ENCODE measurements at places on chromosomes 5 and 9.

DNA sequence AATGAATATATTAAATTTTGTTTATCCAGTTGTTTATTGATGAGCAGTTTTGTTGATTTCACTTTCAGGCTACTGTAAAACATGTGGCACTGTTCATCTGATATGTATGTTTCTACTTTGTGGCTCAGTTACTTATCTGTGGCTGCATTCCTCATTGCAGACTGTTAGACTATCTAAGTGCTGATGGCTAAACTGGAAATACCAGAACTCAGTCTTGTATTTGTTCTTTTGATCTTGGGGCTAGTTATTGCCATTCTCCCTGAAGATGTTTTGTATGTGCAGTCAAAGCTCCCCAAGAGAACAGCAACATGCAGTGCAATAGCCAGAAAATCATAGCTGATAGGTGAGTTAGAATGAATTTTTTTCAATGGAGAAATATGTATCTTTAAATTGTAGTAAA is 162.2 kb downstream of the GADD45G start:
- DNase-seq, result no peak

GRCh38 chr5:17829456-17829855 is 195.2 kb downstream of the TAF11L14 start:
- DNase-seq, result no peak

GRCh38 chr9:108885643-108886348 is 23.7 kb downstream of the ACTL7A start:
- peak; percentile 90 for DNase-seq

- DNase-seq, result no peak
Measured at GRCh38 chr5:157193699-157194424, 13.2 kb downstream of the ITK start.

GRCh38 chr5:146965761-146966659 is 87.5 kb upstream of the PPP2R2B start:
- peak; percentile 73 for DNase-seq
